NCI-H524 (cell line): ENCODE measurements at places on chromosomes 12 and 14.

- no peak for DNase-seq
Observed at GRCh38 chr14:79077096-79077495, 906.9 kb downstream of the NRXN3 start.

- DNase-seq = no peak
Observed at GRCh38 chr12:5808981-5809380, 136.1 kb downstream of the ANO2 start.

- no peak for DNase-seq
Observed at GRCh38 chr12:96495155-96495554, 5.8 kb downstream of the CFAP54 start.

GRCh38 chr14:100994082-100994481, 90.6 kb upstream of the RTL1 start:
- no peak for DNase-seq

GRCh38 chr12:31029468-31029867, 44.2 kb upstream of the DDX11 start:
- DNase-seq = no peak

GRCh38 chr12:58712976-58713375, 207.3 kb downstream of the LRIG3 start:
- DNase-seq = no peak

- DNase-seq = no peak
Observed at GRCh38 chr12:48486679-48487078, 4.4 kb downstream of the C12orf54 start.

- DNase-seq = no peak
Observed at GRCh38 chr12:57825451-57825850, 6.9 kb upstream of the AVIL start.

DNA sequence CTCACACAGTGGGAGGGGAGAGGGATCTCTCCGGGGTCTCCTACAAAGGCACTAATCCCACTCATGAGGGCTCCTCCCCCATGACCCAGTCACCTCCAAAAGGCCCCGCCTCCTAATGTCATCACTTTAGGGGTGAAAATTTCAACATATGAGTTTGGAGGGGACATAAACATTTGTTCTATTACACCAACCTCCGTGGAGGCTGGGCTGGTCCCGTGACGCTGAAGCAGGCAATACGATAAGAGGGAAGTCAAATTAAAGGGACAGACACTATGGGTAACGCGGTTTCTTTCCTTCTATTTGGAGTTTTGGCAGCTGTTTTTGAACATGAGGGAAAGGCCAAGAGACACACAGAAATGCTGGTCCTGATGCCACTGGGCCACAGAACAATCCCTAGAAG, 175.7 kb upstream of the VASH1 start:
- no peak for DNase-seq

DNA sequence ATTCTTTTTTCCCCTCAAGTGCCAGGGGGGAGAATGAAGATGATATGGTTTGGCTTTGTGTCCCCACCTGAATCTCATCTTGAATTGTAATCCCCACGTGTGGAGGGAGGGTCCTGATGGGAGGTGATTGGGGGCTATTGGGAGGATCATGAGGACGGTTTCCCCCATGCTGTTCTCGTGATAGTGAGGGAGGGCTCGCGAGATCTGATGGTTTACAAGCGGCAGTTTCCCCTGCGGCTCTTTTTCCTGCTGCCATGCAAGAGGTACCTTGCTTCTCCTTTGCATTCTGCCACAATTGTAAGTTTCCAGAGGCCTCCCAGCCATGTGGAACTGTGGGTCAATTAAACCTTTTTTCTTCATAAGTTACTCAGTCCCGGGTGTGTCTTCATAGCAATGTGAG, 173.7 kb downstream of the CAND1 start:
- peak; percentile 30 for DNase-seq

GRCh38 chr12:25701290-25701689, 148.2 kb upstream of the LMNTD1 start:
- no peak for DNase-seq

DNA sequence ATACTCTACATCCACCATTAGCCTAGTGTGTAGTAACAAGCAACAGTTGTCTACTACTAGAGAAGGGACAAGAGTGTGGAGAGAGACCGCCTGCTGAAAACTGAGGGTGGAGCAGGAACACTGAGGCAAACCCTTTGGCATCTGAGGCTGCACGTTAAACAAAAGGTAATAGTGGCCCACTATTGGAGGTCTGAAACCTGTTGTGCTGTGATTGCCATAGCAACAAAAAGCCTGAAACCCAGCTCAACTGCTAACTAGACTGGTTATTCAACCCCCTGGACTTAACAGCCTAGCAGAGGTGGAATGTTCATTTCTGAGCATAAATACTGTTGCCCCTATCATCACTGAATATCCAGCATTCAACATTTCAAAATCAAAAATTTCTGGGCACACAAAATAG, 43.0 kb downstream of the PPP4R4 start:
- DNase-seq = no peak

DNA sequence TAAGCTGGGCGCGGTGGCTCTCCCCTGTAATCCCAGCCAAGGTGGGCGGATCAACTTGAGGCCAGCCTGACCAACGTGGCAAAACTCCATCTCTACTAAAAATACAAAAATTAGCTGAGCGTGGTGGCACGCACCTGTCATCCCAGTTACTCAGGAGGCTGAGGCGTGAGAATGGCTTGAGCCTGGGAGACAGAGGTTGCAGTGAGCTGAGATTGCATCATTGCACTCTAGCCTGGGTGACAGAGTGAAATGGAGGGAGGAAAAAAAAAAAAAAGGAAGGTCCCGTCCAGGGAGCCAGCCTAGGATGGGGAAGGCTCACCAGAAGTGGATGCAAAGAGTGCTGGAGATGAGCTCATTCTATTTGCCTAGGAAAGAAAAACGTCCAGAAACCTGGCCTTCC, 1.9 kb upstream of the CD27 start:
- no peak for DNase-seq

DNA sequence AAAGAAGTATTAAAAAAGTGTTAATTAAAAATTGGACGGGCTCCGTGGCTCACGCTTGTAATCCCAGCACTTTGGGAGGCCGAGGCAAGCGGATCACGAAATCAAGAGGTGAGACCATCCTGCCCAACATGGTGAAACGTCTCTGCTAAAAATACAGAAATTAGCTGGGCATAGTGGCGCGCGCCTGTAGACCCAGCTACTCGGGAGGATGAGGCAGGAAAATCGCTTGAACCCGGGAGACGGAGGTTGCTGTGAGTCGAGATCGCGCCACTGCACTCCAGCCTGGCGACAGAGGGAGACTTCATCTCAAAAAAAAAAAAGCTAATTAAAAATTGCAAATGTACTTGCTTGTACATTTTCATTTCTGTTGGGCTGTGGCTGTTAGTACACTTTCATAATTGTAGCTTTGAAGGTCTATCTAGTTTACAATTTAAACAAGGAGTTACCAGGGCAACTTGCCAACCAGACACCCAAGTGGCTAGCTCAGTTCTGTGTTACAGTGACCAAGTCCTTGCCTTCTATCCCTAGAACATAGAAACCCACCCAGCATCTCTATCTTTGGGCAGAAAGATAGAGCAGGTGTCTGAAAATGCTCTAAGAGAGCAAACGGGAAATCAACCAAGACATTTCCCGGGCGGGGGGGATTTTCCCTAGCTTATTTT, 1.2 kb downstream of the COA8 start:
- DNase-seq = no peak

- DNase-seq = no peak
Observed at GRCh38 chr12:111980598-111980997, 32.4 kb downstream of the TMEM116 start.

DNA sequence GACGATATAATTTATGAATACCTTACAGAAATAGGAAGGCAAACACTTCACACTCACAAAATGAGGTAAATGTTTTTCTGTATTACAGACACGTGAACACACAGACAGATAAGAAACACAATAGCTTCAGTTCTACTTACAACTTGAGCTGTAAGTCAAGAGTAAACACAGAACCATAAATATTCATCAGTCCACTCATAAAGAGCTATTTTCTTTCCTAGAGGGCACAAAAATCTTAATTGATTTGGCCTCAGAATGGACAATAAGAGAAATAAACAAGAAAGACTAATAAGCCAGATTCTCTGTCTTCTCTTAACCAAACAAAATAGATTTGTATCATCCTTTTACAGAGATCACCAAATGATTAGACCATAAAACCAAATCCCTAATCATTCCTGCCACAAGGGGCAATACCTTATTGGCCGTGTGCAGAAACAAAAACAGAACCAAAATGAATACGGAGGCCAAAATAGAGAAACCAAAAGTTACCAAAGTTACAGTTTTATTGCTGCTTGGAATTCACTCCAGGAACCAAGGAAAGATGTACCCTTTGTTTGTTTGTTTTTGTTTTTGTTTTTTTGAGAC, 38.1 kb upstream of the GARIN2 start:
- DNase-seq = no peak

- no peak for DNase-seq
Observed at GRCh38 chr14:66398437-66398836, 87.7 kb upstream of the CCDC196 start.

- DNase-seq = no peak
Observed at GRCh38 chr12:6241495-6241894, 41.3 kb downstream of the CD9 start.

DNA sequence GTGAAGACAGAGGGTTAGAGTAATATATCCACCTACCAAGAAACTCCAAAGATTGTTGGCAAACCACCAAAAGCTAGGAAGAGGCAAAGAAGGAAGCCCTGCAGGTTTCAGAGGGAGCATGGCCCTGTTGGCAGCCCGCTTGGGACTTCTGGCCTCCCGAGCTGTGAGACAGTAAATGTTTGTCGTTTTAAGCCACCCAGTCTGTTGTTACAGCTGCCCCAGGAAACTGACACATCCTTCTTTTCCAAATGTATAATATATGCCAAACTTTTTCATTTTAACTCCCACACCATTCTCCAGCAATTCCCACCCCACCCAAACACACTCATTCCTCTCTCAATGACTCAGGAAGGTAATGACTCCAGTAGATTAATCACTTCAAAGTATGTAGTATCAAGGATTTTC, 74.0 kb downstream of the RPS29 start:
- no peak for DNase-seq

DNA sequence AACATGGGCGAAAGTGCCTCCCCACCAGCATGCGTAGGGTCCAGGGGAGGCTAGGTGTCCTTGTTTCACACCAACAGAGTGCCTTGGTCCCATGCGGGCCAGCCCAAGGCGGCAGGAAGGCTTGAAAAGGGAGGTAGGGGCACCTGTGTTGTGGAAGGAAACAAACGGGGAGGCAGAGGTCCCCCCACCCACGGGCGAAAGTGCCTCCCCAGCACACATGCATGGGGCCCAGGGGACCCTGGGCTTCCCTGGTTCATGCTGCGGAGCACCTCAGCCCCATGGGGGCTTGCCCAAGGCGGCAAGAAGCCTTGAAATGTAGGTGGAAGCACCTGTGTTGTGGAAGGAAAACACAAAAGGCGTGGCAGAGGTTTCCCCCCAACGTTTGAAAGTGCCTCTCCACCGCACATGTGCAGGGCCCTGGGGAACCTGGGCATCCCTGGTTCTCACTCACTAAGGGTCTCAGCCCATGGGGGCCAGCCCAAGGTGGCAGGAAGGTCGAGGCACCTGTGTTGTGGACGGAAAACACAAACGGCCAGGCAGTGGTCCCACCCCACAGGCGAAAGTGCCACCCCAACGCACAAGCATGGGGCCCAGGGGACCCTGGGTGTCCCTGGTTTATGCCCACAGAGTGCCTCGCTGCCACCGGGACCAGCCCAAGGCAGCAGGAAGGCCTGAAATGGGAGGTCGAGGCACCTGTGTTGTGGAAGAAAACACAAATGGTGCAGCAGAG, 374.7 kb downstream of the ALG10 start:
- DNase-seq = no peak

DNA sequence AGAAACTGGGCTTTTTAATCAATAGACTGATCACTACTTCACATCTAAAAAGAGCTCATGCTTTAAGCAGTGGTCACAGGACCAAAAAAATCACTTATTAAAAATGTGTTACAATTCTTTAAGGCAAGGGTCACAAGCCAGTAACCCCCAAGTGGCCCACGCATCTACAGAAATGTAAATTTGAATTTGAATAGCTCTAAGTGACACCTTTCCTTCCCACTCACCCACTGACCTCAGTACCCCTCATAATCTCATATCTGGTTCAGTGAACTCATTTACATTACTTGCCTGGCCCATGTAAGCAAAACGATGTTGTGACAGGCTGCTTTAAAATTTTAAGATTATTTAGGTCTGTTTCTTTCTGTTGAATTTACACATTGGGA, 27.4 kb downstream of the NELL2 start:
- no peak for DNase-seq

GRCh38 chr14:56125772-56126636, 7.8 kb downstream of the PELI2 start:
- peak; percentile 99 for DNase-seq

DNA sequence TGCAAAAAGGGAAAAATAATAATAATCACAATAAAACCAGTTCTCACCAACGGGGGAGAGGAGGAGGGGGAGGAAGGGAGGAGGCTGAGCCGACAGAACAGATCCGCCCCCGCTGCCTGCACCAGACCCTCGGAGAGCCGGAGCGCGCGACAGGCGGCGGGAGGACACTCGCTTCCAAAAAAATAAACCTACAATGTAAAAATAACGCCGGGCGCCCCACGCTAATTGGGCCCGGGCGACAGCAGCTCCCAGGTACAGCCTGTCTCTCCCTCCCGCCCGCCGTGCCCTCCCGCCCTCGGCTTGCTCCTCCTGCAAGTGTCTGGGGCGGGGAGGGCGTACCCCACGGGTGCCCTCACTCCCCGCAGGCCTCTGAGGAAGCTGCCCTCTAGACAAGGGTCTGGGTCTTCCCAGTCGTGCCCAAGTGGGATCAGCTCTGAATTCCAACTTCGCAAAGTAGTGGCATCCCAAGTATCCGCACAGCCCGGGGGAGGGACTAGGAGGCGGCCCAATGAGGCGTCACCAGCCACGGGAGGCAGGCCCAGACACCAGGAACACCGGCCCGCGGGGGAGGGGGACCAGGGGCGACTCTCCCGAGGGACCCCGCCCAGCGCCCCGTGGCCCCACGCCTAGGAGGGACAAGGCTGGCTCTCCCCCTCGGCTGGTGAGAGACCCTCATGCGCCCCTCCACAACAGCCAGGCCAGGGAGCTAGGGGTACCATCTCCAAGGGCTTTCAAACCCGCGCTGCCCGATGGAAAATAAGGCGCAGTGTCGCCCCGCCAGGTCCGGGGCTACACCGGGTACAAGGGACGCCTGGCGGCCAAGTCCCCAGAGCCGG, 1.0 kb downstream of the NCOR2 start:
- peak; percentile 69 for DNase-seq

GRCh38 chr12:1793426-1794210, 26.7 kb upstream of the LRTM2 start:
- DNase-seq = no peak

DNA sequence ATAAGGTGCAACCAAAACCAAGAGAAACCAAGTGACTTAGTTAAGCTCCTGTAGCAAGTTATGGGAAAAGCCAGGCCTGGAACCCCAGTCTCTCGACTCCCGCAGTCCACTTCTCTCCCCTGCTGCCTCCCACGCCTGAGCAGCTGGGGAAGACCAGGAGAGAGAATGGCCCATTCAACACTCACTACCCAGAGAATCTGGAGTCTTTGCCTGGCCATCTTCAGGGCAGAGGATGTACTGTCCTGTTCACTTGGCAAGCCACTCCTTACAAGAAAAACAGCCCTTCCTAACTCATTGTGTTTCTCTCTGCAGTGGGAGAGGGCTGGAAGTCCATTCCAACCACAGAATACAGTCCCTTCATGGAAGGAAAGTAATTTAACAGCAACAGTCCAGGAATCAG, 1.8 kb downstream of the PITPNM2 start:
- no peak for DNase-seq

- no peak for DNase-seq
Observed at GRCh38 chr14:87999277-87999676, 5.7 kb upstream of the GPR65 start.
